A549 treated with DMSO at 1 μM for 4 hours (cell line): ENCODE measurements at places on chromosomes 4 and X. TPM values are rescaled to one million over a fixed set of nuclear protein-coding genes. Genes with fewer than 3 reads are reported as not detected.

The HMX1 gene
- total RNA-seq = 0.13 to 0.23 TPM (median 0.15 TPM) in 4 of 5 replicates, not detected in the other

The CXorf66 gene
- not detected in 5 replicates for total RNA-seq

The ARMCX4 gene
- total RNA-seq = 0.44 to 0.81 TPM (median 0.68 TPM) in 5 replicates

The ALB gene
- total RNA-seq = 0.15 TPM in 1 of 5 replicates, not detected in the others

The AR gene
- 3.4 to 4.7 TPM (median 4.1 TPM) in 5 replicates for total RNA-seq

The MAPK10 gene
- total RNA-seq = 0.34 to 0.68 TPM (median 0.45 TPM) in 5 replicates

The SPIN2A gene
- 0.10 to 0.23 TPM (median 0.15 TPM) in 5 replicates for total RNA-seq
